ENCODE measurements at places on chromosomes 7 and 10. TPM values are rescaled to one million over a fixed set of nuclear protein-coding genes. Genes with fewer than 3 reads are reported as not detected.

DNA sequence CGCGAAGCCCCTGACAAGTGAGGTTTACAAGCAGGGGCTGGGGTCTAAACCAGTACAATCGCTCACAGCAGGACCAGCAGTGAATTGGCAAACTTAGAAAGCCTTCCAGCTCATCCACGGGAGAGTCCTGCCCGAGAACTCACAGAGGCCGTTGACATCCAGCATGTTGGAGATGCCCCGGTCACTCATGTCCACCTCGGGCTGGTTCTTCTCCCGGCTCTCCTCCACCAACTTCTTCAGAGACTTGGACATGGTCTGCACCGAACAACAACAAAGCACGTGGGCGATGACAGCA is 447 bp downstream of the RSU1 start:
- no peak for DNase-seq

The CYP26C1 gene
- 0.02 TPM for polyA plus RNA-seq

The DNAJC1 gene
- polyA plus RNA-seq = 34.9 TPM

The SEC23IP gene
- polyA plus RNA-seq = 17.0 TPM

The TAX1BP1 gene
- polyA plus RNA-seq = 61.4 TPM

Data from lung (tissue), 17 donors.